PC-9 (cell line): ENCODE measurements at places on chromosomes 7 and 10.

- DNase-seq = no peak
Observed at GRCh38 chr10:114046087-114046458, 2.4 kb downstream of the ADRB1 start.

DNA sequence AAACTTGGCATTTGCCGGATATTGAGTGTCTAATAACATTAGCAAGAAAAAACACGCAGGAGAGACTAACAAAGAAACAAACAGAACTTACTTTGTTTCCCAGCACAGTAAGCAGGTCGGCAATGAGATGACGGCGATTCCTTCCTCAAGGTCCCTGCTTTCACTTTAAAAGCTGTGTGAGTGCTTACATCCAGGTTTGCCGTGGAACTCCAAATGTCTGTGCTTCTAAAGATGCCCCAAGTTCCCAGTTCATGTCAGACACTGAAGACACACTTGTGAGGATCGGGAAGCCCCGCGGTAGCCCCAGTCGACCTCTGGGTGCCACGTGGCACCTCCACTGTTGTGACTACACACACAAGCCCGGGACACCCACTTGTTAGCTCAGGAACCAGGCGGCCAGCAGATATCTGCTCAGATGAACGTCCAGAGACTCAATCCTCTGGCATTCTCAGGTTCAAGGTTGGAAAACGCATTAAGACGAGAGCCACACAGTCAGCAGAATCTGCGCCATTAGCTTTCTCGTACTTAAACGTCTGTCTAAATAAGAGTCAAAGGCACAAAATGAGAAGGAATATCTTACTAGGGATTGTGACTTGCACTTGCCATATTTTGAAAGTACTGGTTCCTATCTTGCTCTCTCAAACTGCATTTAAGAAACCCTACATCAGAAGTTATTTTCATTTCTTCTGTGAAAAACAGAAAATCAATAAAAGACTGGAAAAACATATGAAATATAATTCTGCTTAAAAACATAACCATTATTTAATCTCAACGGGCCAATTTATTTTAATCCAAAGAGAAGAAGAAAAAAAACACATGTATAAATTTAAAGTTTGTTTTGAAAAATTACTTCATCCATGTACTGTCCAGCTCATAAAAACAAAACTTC, 207.6 kb upstream of the KLF14 start:
- no peak for DNase-seq

DNA sequence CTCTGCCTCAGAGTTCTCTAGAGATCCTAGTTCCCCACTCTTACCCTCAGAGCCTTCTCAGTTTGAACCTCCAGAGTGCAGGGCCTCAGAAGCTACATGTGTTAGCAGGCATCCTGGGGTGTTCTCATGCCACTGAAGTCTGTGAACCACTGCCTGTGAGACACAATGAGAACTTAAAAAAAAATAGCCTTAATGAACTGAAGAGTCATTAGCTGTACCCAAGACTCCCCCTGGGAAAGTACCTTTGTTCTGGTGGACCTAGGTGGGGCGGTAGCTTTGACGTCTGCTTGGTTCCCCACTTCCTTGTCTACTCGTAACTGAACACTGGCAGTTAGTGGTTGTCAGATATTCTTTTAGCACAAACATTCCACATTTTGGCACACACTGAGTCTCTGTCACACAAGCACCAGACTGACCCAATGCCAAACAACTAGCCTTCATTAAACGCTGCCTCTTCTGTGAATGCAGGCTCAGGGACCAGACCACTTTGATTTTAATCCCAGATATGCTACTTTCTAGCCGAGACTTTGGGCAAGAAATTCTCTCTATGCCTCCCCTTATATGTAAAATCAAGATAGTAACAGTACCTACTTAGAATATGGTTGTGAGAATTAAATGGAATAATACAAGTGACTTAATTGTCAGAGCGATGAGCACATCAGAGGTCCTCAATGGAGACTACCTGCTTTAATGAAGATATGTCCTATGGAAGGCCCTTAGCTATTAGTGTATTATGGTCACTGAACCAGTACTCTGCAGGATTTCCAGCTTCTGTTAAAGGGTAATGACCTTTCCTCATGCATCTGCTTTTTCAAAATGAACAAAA, 75.3 kb upstream of the CC2D2B start:
- DNase-seq = no peak

DNA sequence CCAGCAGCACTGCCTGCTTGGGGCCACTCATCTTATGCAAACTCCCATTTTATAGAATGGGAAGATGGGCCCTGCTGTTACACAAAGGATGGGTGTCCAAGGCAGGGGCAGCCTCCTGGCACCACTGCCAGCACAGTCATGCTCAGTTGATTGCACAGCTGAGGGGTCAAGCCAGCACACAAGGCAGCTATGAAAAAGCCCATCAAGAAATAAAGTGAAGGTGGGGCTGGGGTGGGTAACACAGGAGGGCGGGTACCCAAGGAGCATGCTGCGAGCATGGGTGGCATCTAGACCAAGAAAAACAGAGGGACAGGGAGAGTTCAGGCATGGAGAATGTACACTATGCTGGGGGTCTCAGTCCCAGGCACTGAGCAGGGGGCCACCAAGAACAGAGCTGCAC, 74.7 kb upstream of the UNC5B start:
- no peak for DNase-seq

- no peak for DNase-seq
Observed at GRCh38 chr7:67947646-67948045, 951.0 kb downstream of the TYW1 start.

GRCh38 chr7:117157241-117158209, 165.3 kb downstream of the WNT2 start:
- DNase-seq = no peak

- no peak for DNase-seq
Observed at GRCh38 chr10:126569513-126570244, 100.8 kb downstream of the C10orf90 start.

GRCh38 chr10:14478604-14479003, 147.9 kb upstream of the FRMD4A start:
- DNase-seq = peak; percentile 46

GRCh38 chr10:44173608-44173894, 211.3 kb downstream of the CXCL12 start:
- DNase-seq = no peak

DNA sequence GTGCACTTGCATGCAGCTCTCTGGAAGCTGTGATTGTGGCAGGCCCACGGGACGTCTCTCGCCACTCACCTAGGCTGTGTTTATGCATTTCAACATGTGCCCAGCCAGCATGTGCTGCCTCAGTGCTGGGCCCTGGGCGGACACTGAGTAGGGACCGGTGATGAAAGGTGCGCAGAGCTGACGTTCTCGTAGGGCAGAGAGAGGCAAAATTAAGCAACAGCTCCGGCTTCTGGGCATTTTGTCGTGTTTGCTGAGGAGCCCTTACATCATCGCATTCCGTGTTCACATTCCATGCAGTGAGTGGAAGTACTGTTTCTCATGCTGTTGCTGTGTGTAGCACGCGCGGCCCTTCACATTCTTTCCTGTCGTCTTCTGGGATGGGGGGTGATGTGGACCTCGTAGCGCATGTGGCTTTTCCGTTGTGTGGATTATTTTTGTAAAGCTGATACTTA, 50.5 kb downstream of the PRF1 start:
- DNase-seq = no peak

DNA sequence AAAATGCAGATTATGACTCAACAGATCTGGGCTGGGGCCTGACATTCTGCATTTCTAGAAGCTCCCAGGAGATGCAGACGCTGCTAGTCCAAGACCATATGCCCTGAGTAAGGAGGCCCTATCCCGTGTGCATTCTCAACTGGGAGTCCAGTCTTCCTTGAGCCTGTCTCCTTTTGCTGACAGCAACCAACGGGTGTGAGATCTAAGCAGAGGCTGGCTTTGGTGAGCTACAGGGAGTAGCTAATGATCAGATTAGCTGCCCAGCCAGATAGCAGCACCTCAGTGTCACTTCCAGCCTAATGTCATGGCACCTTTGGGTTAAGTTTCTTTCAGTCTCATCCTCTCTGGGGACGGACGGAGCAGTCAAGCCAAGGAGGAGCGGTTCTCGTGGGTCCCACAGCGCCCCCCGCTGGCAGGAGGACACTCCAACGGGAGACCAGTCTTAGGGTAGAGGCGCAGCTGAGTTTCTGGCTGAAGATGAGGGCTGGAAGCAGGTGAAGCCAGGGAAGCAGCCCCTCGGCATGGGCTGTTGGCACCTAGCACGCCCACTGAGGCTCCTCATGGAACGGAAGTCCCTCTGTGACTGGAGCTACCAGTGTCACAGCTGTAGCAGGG, 154.0 kb downstream of the CCDC3 start:
- no peak for DNase-seq

GRCh38 chr7:143279186-143280098, 5.3 kb upstream of the TMEM139 start:
- DNase-seq = peak; percentile 49

- DNase-seq = no peak
Observed at GRCh38 chr7:81616951-81617350, 152.9 kb downstream of the HGF start.

DNA sequence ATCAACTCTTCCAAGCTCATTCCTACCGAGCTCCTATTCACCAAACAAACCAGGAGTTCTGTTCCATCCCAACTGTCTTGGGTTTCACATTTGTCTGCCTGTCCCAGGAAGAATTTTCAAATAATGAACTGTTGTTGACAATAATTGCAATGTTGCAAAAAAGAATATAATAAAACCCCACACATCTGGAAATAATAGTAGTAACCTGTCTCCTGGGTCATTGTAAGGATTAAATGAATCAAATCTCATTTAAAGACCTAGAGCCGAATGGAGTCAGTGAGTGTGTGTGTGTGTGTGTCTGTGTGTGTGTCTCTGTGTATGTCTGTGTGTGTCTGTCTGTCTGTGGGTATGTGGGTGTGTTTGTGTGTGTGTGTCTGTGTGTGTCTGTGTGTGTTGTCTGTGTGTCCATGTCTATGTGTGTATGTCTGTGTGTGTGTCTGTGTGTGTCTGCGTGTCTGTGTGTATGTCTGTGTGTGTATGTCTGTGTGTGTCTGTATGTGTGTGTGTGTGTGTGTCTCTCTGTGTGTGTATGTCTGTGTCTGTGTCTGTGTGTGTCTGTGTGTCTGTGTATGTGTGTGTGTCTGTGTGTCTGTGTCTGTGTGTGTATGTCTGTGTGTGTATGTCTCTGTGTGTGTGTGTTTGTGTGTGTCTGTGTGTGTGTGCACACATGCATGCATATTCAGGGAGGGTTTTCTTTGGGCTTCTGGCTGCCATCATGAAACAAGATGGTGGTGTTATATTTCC, 52.7 kb downstream of the TMEM130 start:
- no peak for DNase-seq

DNA sequence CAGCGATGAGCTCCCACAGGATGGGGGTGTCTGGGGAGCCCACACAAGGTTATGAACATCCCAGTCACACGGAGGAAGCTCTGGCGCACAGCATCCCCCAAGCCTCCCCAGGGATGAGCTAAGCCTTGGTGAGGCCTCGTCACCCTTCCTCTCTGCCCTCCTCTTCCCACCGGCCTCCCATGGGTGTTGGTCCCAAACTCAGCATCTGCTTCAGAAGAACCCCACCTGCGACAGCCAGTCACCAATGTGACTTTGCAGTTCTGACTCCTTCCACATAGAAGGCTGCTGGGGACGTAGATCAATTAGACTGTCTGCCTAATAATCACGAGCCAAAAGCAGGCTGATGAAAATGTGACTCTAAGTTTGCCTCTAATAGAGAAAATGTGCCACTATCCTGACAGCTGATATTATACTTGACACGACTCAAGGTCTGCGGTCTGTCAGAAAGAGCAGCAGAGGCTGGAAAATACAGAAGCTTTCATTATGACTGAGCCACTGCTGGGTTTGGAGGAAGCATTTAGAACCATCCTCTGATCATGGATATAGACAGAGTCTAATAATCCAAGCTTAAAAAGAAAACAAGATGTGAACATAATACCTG, 116.0 kb upstream of the PFKP start:
- no peak for DNase-seq

DNA sequence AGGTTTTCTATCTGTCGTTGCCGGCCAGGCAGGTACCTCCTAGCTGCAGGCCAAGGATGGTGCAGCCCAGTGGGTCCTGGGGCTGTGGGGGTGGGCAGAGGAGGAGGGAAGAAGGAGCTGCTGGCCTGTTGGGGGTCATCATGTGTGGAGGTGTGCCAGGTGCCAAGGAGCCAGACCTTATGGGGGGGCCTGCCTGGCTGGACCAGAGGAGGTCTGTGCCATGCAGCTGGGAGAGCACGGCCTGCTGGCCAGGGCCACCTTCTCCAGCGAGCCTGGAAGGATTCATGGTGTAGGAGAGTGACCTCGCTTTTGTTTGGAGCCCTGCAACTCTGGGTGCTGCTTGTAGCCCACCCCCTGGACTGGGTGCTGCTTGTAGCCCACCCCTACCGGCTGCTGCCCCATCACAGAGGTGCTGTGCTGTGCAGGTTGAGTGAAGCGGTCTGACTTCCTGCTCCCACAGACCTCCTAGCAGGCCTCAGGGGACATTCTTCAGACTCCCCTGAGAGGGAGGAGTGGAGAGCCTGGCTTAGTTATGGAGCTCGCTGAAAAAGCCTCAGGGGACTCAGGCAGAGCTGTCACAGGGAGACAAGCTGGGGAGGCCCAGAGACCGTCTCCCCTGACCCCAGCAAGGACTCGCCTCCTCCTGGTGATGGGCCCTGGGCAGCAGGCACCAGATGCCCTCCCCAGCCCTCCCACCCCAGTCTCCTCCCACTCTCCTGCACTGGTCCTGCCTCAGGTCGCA, 67.7 kb upstream of the AQP1 start:
- no peak for DNase-seq

DNA sequence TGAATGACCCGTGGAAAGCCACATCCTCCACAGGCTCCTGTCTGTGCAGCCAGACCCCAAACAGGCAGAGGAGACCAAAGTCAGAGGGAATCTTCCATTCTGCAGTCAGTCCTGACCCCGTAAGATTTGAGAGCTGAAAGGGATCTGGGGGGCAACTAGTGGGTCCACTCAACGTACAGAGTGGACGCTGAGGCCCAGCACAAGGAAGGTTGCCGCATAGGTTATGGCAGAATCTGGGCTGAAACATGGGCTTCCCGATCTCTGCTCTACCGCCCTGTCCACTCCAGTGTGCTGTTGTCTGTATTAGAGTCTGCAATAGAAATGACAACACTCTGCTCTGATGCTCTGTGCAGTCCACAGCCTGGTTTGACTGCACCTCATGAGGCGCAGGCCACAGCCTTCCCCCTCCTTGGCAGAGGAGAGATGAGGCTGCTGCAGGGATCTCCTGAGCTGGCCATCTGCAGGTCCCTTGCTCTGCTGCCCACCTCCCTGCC, 7.9 kb upstream of the ZNF22 start:
- no peak for DNase-seq

DNA sequence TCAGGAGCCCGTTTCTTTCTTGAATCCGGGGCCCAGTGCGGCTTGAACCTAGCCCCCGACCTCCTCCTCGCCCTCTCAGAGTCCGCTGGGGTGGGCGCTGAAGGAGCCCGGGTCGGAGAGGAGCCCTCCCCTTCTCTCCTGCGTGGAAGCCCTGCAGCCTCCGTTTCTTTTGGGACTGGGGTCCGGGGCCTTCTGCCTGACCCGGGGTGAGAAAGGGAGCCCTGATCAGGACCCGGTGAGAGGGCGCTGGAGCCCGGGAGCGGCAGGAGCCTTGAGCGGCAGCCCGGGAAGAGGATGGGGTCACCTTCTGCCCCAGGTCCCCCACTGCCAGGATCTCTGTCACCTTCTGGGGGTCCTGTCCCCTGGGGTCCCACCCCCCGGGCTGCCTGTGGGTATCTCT, 162.3 kb downstream of the ZNF33B start:
- no peak for DNase-seq

- DNase-seq = no peak
Observed at GRCh38 chr7:120259386-120259785, 13.6 kb upstream of the KCND2 start.

- DNase-seq = no peak
Observed at GRCh38 chr7:151936207-151936606, 20.0 kb upstream of the GALNTL5 start.

GRCh38 chr7:92835851-92836488, 403 bp downstream of the CDK6 start:
- no peak for DNase-seq

- peak; percentile 85 for DNase-seq
Observed at GRCh38 chr10:70578371-70578947, 24.1 kb downstream of the PRF1 start.
